ENCODE measurements at places on chromosomes 12 and 14.

DNA sequence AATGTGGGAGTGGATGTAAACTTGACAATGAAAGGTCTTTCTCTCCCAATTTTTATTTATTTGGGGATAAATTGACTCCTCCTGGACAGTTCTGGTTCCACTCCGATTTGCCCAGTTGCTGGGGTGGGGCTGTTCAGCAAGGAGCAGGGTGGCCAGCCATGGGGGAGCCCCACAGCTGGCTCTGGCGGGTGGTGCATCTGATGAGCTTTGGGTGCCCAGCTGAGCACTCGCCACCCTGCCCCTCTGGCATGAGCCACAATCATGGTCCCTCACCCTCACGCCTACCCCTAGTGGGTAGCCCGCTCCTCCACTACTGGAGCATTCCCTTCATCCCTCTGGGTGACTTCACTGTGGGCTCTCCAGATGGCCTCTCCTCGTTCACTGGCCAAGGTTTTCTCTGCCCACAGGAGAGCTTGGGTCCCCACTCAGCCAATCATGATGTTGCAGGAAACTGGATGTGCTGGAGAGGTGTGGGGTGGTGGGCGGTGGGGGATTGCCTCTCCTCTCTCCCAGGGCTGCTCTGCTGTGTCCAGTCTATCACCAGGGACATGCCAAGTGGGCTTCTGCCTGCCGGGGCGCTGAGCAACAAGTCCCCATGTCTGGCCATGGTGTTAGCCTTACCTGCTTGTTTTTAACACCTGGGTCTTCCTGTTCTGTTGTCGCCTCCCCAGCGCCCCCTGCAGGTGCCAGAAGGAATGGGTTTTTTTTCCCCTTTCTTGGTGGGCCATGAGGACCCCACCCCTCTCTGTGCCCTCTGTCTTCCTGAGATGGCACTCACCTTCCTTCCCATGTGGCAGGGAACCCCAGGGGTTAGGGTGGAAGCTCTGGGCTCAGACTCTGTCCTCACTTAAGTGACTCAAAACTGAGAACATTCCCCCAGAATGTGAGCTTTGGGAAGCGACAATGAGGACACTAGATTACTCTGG, 3.4 kb downstream of the CYP46A1 start:
- peak; percentile 21 for DNase-seq

GRCh38 chr14:103973354-103973753, 31.0 kb upstream of the RD3L start:
- no peak for DNase-seq

GRCh38 chr12:87952850-87953249, 76.4 kb downstream of the C12orf50 start:
- DNase-seq: no peak

DNA sequence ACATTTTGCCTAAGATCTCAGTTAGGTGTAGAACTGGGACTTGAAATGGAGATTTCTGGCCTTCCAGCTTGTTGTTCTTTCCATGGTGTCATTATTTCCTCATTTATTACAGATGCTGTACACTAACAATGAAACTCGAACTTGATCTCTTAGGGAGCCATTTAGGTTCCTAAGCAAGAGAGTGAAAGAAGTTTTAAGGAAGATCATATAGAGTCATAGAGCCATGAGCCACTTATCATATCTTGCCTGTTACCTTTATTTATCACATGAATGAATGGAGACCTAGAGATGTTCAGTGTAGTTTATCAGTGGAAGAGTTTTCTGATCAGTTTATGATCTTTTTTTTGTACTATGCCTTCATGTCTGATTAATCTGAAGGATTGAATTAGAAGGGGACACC, 9.9 kb downstream of the HELB start:
- no peak for DNase-seq

- DNase-seq: no peak
Observed at GRCh38 chr14:99424306-99424877, 56.3 kb downstream of the SETD3 start.

DNA sequence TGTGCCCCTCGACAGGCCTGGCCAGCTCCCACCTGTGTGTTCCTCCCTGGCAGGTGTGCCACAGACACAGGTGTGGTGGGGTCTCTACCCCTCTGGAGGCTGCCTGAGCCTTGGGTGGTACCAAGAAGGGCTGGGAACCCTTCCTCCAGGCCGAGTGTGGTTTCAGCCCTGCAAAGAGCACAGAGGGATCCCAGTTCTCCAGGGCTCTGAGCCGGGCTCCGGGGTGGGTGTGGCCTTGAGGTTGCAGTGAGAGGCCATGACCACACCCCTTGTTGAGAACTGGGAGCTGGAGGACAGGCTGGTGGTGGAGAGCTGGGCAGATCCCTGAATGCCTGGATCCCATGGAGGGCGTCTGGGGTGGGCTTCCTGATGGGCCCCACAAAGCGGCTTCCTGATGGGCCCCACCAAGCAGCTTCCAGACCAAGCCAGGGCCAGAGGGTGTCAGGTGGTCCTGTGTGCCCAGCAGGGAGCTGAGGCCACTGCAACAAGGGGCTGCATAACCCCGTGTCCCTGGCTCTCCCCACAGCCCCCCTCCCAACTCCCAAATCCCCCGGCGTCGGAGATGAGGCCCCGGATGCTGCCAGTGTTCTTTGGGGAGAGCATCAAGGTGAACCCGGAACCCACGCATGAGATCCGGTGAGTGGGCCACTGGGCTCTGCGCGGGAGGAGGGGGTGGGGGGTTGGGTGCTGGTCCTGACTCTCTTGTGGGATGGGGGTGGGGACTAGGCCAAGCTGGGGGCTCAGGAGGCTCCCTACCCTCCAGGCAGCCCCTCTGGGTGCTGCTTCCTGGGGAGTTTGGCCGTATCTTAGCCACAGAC, 16.6 kb downstream of the RFLNA start:
- no peak for DNase-seq

GRCh38 chr14:52124791-52125684, 56.2 kb upstream of the NID2 start:
- no peak for DNase-seq

DNA sequence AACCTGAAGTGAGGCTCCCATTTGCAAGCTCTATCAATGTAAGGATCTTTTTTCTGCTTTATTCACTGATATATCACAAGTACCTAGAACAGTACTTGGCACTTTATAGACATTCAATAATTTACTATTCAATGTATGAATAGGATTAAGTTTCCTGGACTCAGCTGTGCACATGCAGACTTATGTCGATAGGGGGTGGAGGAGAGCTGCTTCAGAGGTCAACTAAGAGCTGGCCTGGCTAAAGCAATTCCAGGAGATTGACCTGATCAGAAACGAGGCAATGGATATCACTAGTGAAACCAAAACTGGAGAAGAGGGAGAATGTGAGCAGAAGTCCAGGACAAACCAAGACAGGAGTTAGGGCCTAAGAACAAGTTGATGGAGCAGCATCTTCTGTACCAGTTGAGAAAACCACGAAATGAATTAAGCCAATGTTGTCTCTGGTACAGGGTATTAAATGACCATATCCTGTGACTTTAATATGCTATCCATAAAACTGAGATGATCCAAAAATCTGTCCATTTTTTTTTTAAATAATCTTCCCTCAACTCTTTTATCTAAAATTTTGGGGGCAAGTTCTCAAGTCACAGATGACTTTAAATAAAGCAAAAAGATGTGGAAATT, 169.2 kb downstream of the PIK3C2G start:
- DNase-seq: no peak

GRCh38 chr12:75561921-75562320, 50.5 kb upstream of the KRR1 start:
- no peak for DNase-seq

DNA sequence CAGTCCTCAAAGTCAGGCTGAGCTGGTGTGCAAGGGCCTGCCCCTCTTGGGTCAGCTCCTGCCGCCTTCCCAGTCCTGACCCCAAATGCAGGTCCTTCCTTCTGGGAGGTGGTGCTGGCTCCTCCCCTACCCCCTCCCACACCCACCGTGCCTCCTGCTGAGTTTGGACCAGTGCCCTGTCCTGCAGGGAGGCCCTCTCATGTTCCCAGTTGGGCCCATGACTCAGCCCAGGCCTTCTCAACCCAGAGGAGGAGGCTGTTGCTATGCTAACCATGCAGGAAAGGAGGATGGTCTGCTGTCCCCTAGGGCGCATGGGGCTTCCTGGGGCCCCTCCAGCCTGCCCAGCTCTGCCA, 4.4 kb downstream of the ZBTB42 start:
- no peak for DNase-seq

GRCh38 chr14:99616832-99617800, 13.1 kb upstream of the CCDC85C start:
- no peak for DNase-seq

GRCh38 chr14:44405011-44405486, 102.0 kb downstream of the FSCB start:
- DNase-seq: no peak

DNA sequence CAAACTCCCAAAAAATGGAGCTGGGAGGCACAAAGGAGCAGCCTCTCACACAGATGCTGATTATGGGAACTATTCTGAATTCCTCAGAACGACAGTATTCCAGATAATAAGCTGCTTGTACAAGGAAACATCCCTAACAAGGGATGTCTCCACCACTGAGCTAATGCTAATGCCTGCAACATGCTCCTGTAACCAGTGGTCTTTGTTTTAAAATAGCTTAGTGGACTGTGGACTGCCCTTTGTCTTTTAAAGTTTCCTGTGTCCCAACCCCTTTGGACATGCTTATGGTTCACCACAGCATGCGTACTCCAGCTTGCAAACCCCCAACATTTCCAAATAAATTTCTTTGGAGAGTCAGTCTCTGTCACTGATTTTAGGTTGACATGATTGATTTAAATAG, 16.4 kb upstream of the PITPNM2 start:
- DNase-seq: no peak

GRCh38 chr12:96810477-96810876, 96.6 kb upstream of the NEDD1 start:
- no peak for DNase-seq

DNA sequence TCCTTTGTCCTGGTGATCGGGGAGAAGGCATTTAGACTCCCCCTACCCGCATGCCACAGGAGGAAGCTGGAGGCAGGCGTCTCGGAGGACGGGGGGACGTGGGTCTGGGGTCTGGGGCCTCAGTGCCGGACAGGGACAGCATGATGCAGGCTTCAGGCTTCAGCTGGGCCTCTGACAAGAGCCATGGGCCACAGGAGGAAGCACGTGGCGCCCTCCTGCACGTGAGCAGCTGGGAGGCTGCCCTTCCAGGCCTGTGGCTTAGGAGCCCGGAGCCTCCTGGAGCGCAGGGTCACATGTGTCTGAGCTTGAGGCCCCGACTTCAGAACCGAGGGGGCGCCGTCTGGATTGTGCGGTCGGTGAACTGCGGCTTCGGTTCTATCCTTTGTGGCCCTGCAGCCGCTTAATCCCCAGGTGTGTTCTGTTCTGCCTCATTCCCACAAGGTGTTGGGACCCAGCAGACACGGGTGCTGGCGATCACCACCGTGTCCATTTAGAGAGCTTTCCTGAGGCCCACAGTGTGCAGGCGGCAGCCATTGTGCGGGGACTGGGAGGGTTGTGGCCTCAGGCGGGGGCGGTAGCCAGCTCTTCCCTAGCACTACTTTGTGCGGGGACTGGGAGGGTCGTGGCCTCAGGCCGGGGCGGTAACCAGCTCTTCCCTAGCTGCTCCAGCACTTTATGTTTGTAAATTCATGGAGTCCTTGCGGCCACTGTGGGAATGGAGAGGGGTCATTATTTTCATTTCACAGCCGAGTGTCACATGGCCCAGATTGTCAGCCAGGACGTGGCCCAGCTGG, 150.2 kb downstream of the ADGRD1 start:
- no peak for DNase-seq

DNA sequence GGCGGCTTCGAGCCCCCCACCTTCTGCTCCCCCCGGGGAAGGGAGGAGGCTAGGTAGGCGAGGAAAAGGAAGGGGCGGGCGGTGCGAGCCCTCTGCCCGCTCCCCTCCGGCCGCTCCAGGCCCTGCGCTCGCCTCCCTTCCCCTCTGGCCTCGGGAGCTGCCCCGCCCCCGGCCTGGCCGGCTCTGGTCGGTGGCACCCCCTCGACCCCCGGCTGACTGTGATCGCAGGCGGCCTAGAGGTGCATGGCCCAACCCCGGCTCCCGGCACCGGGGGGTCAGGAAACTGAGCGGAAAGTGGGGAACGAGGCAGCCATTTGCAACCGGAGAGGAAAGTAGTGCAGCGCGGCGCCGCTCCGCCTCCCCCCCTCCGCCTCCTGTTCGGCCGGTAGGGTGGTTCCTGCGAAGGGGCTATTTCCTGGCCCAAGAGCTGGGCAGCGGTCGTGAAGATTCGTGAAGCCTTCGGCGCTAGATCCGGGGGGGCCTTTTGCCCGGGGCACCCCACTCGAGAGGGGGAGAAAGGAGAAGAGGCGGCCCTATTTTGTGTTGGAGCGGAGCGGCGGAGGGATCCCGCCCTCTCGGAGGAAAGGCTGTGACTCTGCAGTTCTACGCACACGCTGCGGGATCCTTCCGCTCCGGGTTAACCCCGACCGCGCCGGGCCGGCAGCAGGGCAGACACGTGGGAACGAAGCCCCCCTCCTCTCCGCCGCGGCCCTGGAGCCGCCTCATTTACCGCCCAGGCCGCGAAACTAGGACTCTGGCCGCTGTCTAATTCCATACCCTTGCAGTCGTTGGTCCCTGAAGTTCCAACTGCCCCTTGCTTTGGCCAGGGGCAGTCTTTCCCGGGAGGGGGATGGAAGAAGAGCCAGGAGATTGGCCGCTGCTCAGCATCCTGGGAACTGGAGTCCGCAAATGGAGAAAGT, at the start of gene KMT2D:
Gene KMT2D (minus strand): TSS at position 558 of the 920 bp plus-strand sequence. CDS start 5,470 bp downstream, outside the sequence.
- DNase-seq: peak; percentile 93

DNA sequence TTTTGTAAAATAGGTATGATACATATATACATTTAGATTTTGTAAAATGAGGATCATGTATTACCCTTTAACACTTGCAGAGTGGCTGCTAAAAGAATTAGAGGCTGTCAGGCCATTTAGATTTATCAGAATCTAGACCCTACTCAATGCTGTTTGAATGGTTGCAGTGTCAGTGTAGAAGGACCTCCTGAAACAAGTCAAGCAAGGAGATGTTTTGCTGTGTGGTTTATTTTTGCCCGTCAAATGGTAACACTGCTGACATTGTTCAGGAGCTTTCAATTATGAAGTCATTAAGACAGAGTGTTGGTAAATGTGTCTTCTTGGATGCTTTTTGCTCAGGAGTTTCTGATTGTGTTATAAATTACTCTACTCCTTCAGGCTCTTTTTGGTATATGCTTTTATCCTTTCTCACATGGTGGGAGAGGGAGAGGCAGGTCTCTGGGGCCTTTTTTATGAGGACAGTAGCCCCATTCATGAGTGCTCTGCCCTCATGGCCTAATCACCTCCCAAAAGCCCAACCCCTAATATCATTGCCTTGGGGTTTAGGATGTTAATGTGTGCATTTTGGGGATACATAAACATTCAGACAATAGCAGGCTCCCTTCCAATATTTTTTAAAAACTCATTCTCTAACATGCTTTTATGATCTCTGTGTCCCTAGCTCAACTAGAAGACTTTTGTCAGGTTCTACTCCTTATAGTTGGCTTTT, 16.5 kb downstream of the EID3 start:
- no peak for DNase-seq
